MCF 10A (cell line): ENCODE measurements at places on chromosomes 3 and 15.

DNA sequence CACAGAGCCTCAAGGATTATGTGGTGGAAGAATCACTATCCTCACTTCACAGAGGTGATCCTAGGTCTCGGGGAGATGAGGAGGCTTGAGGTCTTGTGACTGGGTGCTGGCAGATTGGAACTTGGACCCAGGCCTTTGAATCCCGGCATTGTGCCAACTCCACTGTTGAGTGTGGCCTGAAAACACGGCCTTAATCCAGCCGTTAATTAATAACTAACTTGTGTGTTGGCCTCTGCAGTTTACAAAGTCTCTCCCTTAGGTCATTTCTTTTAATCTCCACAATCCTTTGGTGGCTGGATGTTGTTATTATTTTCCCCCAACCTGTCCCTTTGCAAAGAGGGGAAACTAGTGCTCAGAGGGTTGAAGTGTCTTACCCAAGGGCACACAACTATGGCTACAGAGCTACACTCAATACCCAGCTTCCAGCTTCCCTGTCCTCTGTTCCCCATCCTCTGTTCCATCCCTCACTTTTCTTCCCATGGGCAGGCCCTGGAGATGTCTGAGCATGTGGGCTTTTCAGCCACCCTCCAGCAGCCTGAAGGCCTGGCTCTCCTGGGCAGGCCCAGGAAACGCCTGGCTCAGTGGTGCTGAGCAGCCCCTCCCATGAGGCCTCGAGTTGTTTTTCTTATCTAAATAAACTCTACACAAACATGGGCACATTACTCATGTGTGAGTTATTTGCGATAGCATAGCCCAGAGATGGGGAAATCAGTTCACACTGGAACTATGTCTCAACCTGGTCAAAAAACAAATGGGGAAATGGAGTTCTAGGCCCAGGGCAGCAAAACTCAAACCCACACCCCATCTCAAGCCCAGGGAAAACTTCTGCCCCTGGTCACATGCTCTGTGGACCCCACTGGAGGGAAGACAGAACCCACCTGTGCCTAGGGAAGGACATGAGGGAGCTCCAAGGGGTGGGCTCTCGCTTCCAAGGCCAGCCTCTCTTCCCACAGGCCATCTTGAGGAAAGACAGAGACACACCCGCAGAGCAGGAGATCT is 16.8 kb upstream of the SMAD3 start:
- DNase-seq, result peak; percentile 88

GRCh38 chr3:119508172-119508845 is 10.0 kb downstream of the TIMMDC1 start:
- DNase-seq, result no peak

GRCh38 chr3:197687570-197687969 is 49.1 kb downstream of the RUBCN start:
- DNase-seq, result no peak

DNA sequence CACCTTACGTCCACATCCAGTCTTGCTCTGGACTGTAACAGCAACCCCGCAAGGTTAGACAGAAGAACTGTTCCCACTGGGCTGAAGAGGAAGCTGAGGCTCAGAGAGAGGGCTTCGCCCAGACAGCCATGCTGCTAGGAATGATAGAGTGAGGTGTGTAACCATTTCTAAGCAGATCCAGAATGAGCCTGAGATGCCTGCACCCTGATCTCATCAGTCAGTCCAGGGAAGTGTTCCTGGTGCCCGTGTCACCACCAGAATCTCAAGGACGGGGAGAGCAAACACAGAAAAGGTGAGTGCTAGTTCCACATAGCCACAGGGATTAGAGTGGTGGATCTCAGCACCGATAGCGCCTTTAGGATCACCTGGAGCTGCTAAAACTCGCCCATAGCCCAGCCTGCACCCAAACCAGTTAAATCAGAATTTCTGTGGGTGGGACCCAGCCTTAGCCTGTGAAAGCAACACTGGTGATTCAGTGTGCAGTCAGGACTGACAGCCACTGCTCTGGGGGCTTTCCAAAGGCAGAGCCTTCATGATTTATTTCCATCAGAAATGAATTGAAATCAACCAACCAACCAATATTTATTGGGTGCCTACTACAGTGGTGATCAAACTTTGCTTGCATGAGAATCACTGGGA is 12.3 kb downstream of the ISLR start:
- DNase-seq, result no peak
